ENCODE measurements at places on chromosomes 5 and 9.
A peak's percentile ranks its signal among the peaks of the same experiment; 100 is the strongest.

GRCh38 chr9:134593286-134594077 lies 48.1 kb upstream of the COL5A1 start:
- DNase-seq: no peak

DNA sequence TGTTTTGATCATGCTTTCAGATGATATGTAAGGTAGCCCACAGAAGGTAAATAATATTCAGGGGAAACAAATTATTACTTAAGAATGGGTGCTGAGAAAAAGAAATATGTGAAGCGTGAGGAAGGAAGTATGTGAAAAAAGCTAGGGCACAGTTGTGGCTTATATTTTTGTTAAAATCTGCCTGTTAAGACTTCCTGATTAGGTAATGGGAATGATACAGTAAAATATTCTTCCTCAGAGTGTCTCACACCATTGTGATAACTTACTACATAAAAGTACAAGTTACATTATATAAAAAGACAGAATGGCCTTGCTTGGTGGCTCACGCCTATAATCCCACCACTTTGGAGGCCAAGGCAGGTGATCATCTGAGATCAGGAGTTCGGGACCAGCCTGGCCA lies 18.7 kb upstream of the PARP8 start:
- no peak for DNase-seq

DNA sequence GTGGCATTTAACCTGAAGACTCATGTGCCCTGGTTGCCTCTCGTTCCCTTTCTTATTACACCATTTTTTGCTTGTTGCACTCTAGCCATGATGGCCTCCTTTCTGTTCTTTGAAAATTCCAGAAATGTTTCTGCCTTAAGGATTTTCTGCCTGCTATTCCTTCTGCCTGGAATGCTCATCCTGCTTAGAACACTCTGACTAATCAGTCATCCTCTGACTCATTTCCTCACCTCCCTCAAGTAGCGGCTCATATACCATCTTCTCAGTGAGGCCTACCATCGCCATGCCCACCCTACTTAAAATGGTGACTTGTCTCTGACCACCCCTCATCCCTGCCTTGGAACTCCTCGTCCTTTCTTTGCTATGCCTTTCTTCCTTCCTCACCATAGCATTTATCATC lies 68.8 kb downstream of the KIF4B start:
- peak; percentile 86 for DNase-seq

- no peak for DNase-seq
Observed at GRCh38 chr5:59130431-59130830, 547.6 kb downstream of the RAB3C start.

GRCh38 chr5:1641041-1641440 lies 117.3 kb upstream of the LPCAT1 start:
- no peak for DNase-seq

- no peak for DNase-seq
Observed at GRCh38 chr5:178322736-178323540, 90.3 kb upstream of the PHYKPL start.

GRCh38 chr9:69211424-69212036 lies 37.5 kb downstream of the TJP2 start:
- DNase-seq: no peak

GRCh38 chr5:15718421-15719179 lies 218.6 kb downstream of the FBXL7 start:
- no peak for DNase-seq

GRCh38 chr9:135890190-135891026 lies 16.9 kb downstream of the CAMSAP1 start:
- DNase-seq: no peak

- DNase-seq: peak; percentile 99
Observed at GRCh38 chr5:172800088-172800551, 29.1 kb upstream of the DUSP1 start.

GRCh38 chr9:124306098-124306735 lies 48.5 kb downstream of the NEK6 start:
- DNase-seq: peak; percentile 82

DNA sequence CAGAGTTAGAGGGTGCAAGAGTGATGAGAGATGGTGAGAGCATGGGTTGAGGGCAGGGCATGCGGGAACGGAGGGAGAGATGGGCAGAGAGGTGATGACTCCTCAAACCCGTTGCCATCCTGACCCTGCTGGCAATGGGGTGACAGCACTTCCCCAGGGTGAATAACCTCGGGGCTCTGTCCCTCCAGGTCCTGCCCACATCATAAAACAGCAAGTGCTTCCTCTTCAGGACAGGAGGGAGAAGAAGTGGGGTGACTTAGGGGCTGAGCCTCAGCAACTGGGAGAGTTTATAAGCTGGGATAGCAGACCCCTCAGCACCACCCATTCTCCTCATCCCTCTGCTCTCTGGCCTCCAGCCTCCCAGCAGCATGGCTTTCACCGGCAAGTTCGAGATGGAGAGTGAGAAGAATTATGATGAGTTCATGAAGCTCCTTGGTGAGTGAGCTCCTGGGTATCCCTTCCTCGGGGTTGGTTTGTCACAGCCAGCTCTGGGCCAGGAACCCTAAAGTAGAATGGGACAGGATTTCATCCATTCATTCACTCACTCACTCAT lies at the start of gene FABP6:
Gene FABP6, plus strand, starts transcription at position 317 of the 553 bp plus-strand sequence. Its CDS starts 52 bp downstream, at position 369.
- DNase-seq: no peak

- no peak for DNase-seq
Observed at GRCh38 chr9:100394032-100394695, 32.8 kb upstream of the MSANTD3 start.

DNA sequence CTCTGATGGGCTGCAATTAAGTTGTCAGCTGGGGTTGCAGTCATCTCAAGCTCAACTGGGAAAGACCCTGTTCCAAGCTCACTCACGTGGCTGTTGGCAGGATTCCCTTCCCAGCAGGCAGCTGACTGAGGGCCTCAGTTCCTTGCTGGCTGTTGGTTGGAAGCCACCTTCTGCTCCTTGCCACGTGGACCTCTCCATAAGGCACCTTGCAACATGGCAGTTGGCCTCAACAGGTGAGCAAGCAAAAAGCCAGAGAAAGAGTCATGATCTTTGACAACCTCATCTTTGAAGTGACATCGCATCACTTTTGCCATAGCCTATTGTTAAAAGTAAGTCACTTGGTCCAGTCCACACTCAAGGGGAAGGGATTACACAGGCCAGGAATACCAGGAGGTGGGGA lies 17.8 kb upstream of the PRELID2 start:
- no peak for DNase-seq

Data from NCI-H226 (cell line).